Nephron progenitor cell (in vitro differentiated cells): ENCODE measurements at places on chromosomes 7 and 10.

DNA sequence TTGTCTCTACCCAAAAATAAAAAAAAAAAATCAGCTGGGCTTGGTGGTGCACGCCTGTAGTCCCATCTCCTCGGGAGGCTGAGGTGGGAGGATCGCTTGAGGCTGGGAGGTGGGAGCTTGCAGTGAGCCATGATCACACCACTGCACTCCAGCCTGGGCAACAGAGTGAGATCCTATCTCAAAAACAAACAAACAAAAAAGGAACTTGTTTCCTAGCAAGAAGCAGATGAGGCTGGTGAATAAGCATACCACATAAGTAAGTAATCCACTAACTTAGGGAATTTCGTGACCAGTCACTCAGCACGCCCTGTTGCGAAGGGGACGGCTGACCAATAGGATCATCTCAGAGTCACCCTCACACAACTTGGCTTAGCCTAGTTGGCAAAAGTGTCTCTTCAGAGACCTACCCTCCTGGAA lies 64.6 kb downstream of the CUX1 start:
- no peak for DNase-seq

GRCh38 chr10:28215930-28216329 lies 86.9 kb downstream of the MPP7 start:
- DNase-seq, result no peak

- DNase-seq, result no peak
These were observed 26.2 kb downstream of the ADK start for GRCh38 chr10:74177140-74177677.

DNA sequence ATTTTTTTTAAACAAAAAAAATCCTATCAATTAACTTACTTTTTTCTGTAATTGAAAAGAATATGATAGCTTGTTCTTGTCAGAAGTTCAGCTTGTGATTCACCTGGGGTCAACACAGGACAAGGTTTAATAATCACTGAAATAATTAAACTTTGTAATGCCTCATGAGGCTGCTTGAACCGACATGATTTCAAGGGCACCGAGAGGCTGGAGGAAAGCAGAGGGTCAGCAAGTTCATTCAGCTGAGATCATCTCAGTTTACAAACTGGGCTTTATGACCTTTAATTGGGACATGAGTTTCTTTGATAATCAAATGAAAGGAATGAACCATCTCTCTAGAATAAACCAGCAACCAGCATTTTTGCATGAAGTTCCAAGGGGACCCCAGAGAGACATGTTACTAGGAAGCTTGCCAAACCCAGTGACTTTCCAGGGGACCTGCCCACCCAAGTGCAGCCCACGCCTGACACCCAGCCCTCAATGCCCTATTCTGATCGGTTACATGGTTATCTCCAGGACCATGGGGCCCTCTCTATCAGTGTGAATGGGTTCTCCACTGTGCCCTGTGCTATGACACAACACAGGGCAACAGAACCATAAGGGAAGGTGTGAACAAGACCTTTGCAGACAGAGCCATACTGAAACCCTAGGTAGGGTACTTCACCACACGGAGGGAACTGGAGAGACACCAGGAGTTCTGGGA lies 7.8 kb upstream of the CYP3A4 start:
- DNase-seq, result no peak

DNA sequence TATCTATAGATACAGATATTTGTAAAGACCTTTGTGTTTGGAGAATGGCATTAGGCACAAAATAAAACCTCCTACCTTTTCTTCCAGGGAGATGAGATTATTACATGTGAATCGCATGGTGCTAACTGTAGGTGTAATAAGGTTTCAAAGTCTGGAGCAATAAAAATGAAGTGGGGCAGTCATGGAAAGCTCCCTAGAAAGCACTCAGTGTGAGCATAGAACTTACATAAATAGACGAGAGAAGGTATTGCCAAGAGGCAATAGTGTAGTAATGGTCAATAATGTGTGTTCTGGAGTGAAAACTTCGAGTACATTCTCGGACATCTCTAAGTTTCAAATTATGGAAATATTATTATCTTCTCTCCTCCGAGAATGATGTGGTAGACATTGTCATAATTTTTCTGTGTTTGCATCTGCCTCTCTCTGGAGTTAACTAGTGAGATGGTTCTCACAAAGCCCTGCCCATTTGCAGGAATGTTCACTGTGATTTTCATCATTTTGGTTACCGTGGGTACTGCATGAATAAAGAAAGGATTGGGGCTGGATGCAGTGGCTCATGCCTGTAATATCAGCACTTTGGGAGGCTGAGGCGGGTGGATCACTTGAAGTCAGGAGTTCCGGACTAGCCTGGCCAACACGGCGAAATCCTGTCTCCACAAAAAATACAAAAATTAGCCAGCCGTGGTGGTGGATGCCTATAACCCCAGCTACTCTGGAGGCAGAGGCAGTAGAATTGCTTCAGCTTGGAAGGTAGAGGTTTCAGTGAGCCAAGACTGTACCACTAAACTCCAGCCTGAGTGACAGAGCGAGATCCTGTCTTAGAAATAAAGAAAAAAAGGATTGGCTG lies 10.6 kb downstream of the VIM start:
- DNase-seq, result no peak

DNA sequence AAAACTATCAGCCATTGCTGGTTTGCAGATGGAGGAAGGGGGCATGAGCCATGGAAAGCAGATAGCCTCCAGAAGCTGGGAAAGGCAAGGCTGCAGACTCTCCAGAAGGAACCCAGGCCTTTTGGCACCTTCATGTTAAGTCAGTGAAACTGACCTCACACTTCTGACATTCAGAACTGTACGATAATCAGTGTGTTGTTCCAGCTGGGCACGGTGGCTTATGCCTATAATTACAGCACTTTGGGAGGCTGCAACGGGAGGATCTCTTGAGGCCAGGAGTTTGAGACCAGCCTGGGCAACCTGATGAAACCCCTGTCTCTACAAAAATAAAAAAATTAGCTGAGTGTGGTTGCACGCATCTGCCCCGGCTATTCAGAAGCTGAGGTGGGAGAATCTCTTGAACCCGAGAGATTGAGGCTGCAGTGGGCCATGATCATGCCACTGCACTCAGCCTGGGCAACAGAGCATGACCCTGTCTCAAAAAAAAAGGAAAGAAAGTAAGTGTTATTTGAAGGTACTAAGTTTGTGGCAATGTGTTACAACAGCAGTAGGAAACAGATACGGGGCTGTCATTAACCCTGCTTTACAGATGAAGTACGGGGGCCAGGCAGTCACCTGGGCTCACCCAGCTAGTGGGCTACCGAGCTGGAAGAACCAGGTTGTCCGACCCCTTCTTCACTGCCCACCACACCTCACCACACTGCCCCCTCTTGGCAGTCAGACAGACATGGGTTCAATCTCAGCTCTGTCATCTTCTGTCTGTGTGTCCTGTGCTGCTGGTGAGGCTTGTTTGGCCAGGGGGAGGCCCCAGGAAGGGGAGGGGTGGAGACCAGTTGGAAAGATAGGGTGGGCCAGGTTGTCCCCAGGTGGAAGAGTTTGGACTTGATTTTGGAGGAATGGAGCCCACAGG lies 18.3 kb downstream of the CHST3 start:
- no peak for DNase-seq
